ENCODE measurements at places on chromosomes 7 and 10.
A peak's percentile ranks its signal among the peaks of the same experiment; 100 is the strongest.

DNA sequence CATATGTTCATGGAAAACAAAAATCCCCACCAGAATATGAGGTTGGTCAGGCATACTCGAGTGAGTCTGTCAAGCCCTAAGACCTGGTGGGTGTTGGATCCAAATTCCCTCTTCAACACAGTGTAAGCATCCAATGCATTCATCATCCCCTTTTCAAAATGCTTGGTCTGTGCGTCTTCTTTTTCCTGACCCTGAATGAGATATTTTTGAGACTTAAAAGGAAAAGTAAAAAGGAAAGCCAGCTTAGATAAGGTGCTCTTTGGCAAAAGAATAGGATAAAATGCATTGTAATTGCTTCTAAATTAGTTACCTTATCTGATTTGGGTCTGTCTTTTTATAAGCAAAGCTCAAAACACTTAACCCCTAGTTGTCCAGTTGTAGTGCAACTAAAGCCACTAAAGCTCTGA is 331.5 kb downstream of the PTEN start:
- no peak for DNase-seq

DNA sequence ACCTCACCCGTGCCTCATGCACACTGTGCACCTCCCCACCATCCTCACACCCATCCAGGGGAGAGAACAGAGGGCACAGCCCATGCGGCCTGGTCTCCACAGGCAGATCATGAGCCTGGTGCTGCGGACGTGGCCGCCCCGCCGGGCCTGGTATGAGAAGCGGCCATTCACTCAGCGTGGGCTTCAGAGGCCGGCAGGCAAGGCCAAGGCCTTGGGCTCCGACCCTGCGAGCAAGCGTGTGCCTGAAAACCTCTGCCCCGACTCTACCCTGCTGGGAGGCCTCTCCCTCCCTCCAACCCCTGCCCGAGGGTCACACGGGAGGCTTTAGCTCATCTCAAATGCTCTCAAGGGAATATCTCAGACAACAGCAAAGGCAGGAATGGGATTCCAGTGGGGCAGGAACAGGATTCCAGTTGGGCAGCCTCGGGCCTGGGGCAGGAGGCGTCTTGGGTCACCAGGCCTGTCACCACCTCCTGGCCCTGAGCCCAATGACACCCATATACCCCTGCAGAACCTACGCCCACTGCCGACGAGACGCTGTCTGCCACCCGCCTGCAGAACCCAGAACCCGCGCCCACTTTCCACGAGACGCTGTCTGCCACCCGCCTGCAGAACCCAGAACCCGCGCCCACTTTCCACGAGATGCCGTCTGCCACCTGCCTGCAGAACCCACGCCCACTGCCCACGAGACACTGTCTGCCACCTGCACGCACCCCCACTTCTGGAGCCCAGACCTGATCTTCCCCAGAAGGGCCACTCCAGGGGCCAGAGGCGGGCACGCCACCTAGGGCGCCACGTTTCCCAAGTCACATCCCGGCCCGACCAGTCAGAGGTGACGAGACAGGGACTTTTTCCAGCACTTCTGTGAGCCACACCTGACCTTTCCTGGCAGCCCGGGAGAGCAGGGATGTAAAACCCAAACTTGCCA is 38.9 kb downstream of the ADAP1 start:
- no peak for DNase-seq

- peak; percentile 90 for DNase-seq
These were observed 11.4 kb downstream of the SERPINE1 start for GRCh38 chr7:101138213-101138870.

DNA sequence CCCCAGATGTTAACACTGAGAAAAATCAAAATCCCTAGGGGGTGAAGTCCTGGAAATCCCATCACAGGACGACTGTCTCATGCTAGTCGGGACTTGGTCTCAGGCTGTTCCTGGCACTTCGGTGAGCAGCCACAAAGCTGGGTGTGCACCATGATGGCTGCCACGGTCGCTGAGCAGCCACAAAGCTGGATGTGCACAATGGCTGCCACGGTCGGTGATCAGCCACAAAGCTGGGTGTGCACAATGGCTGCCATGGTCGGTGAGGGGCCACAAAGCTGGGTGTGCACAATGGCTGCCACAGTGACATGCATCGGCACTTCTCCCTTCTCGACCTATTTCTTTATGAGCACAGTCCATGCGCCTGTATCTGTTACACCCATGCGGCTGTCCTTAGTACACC is 505.1 kb downstream of the TCERG1L start:
- DNase-seq = no peak
